ENCODE measurements at places on chromosomes 1 and 21.

- DNase-seq: no peak
Measured at GRCh38 chr1:39822146-39822545, 33.5 kb upstream of the BMP8B start.

DNA sequence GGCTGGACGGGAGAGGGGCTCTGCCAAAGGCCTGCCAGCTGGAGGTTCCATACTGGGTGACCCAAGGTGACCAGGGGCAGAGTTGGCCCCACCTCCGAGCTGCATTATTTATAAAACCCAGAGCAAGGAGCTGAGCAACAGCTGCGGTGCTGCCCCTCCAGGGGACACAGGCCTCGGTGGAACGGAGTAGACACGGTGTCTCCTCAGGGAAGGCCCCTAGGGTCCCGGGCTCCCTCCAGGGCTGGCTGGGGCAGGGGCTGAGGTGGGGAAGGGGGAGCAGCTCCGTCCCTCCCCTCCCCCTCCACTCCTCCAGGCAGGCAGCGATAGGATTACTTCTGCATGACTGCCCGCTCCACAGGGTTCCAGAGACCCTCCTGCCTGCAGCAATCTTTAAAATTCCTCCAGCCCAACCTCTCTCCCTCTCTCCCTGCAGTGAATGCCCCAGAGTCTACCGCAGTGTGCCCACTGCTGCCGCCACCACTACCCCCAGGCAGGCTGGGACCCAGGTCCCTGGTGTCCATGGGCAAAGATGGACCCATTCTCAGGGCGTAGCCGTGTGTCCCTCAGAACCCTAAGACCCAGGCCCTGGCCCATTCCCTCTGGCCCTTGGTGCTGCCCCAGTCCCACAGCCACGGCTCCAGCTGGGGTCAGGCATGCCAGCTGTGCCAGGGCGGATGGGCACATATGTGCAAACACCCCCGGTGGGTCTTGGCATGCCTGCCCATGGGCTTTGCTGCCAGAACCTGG, 10.8 kb downstream of the AHDC1 start:
- no peak for DNase-seq

GRCh38 chr21:18603980-18604379, 200.4 kb upstream of the TMPRSS15 start:
- DNase-seq: no peak

DNA sequence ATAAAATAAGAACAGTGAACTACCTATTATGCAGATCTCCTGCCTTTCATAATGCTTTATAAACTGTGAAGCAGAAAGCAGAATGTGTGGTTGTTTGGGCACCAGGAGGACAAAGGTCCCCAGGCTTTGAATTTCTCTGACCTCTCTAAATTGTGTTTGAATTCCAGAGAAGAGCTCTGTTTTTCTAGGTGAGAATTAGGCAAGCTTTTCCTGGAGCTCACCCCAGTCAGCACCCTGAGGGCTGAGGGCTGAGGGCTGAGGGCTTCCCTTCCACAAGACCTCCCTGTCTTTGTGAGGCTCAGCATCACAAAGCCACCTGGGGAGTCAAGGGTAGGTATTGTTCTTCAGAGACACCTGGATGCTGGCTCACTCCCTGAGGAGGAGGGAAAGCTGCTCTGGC, 45.5 kb upstream of the LRIG2 start:
- DNase-seq: no peak

- DNase-seq: no peak
Measured at GRCh38 chr1:225290244-225290643, 137.6 kb downstream of the LBR start.

DNA sequence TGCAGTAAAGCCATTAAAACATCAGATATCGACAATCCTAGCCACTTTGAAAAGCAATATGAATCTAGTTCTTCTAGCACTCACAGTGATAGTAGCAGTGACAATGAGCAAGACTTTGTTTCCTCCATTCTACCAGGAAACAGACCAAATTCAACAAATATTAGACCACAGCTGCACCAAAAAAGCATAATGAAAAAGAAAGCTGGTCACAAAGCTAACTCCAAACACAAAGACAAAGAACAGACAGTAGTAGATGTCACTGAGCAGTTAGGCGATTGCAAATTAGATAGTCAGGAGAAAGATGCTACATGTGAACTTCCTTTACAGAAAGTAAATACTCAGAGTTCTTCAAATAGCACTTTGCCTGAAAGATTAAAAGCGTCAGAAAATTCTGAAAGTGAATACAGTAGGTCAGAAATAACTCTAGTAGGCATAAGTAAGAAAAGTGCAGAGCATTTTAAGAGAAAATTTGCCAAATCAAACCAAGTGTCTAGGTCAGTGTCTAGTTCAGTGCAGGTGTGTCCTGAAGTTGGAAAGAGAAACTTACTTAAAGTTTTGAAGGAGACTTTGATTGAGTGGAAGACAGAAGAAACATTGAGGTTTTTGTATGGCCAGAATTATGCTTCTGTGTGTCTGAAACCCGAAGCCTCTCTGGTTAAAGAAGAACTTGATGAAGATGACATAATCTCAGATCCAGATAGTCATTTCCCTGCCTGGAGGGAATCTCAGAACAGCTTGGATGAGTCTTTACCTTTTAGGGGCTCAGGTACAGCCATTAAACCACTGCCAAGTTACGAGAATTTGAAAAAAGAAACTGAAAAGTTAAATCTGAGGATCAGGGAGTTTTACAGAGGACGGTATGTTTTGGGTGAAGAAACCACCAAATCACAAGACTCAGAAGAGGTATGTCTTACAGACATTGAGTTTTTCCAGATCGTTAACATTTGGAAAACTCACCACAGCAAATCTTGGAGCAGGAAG, 24.9 kb downstream of the RPAP2 start:
- no peak for DNase-seq
